Colonic mucosa (tissue), 4 donors: ENCODE measurements at places on chromosomes 4 and X. TPM values are rescaled to one million over a fixed set of nuclear protein-coding genes. Genes with fewer than 3 reads are reported as not detected.
A peak's percentile ranks its signal among the peaks of the same experiment; 100 is the strongest.

GRIA3 gene
- 0.17 TPM for total RNA-seq

DNA sequence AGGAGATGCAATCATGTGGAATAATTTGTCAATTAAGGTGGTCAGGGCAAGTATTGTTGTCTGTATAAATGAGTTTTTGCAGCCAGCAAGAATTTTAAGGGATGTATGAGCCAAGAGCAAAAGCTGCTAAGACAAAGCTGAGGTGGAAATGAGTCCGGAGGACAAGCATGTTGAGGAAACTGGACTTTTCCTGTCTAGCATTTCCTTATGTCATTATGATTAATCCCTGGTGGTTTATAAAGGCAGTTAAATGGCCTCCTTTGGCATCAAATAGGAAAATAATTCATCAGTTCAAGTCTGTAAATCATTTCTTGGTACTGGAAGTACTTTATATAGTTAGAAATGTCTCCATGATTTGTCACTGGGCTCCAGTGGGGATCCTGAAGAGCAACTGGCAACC lies 61.6 kb upstream of the TEX13A start:
- no peak overlapping the region for H3K27ac ChIP-seq
- H3K4me1 ChIP-seq, result no peaks in the 10 kb centered on the region
- no peaks in the 10 kb centered on the region for H3K27me3 ChIP-seq
- DNase-seq, result no peak
- no peaks in the 10 kb centered on the region for H3K36me3 ChIP-seq

DNA sequence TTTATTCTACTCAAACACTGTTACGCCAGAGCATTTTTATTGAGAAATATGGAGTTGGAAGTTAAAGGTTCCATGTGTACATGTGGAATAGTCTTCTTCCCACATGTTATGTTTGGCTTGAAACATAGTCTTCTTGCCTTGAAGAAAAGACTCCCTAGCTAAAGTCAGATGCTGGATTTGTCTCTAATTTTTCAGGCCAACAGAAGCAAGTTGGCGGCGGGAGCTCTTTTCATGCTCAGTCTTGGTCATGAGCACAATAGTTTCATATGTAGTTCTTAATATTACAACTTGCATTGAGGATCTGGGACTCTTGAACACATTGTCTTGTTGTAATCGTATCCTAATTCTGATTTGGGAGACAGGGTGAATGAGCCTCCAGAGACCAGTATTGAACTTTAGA lies 19.4 kb downstream of the SEPTIN11 start:
- no peak overlapping the region for H3K27ac ChIP-seq
- H3K36me3 ChIP-seq, result no peaks in the 10 kb centered on the region
- no peak for DNase-seq
- no peaks in the 10 kb centered on the region for H3K27me3 ChIP-seq
- H3K4me3 ChIP-seq, result no peak overlapping the region

DNA sequence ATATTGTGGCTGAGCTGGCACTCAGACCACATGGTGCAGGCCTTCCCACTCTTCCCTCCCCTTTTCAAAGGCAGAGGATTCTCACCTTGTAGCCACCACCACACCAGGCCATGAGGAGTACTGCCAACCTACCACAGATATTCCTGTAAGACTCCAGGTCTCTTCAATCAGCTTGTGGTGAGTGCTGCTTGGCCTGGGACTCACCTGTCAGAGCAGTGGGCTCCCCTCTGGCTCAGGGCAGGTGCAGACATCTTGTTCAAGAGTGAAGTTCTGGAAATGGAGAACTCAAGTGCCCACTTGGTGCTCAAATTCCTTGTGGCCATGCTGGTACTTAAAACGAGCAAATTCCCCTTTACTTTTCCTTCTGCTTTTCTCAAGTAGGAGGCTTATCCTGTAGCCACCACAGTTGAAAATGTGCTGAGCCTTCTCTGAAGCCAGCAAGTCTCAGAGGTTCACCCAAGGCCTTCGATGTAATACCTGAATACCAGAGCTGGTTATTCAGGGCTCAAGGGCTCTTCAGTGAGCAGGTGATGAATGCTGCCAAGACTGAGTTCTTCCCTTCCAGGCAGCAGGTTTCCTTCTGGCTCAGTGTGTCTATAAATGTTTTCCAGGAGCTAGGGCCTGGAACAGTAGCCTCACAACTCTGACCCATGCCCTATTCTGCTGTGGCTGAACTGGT lies 212.9 kb downstream of the TEX13C start:
- no peaks in the 10 kb centered on the region for H3K27me3 ChIP-seq
- no peaks in the 10 kb centered on the region for H3K4me1 ChIP-seq
- no peak overlapping the region for H3K27ac ChIP-seq

DNA sequence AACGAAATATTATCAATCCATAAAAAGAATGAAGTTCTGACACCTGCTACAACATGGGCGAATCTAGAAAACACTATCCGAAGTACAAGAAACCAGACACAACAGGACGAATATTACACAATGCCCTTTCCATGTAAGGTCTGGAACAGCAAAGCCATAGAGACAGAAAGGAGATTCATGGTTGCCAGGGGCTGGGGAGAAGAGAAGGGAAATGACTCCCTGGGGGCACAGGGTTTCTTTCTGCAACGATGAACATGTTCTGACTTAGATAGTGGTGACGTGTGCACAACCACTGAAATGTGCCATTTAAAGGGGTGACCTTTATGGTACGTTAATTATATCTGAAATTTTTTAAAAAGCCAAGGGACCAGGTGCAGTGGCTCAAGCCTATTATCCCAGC lies 28.3 kb downstream of the GPR143 start:
- no peaks in the 10 kb centered on the region for H3K27me3 ChIP-seq
- no peak overlapping the region for H3K27ac ChIP-seq
- no peaks in the 10 kb centered on the region for H3K36me3 ChIP-seq
- no peak for DNase-seq
- H3K4me3 ChIP-seq, result no peak overlapping the region
- H3K4me1 ChIP-seq, result no peaks in the 10 kb centered on the region

DNA sequence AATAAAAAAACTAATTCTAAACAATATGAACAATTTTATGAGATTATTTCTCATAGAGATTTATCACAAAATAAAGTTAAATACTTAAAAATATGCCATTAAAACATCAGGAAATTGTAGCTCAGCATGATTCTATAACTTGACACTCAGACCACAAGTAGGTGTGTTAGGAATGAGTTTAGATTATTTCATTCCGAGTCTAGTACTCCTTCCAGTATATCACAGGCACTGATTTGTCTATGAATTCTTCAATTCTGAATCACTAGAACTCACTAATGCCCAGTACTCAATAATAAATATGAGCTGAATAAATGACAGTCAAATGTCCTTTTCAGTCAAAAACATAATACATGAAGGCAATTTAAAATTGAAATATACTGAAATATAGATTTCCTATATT lies 22.2 kb downstream of the BOD1L1 start:
- DNase-seq, result no peak
- peaks cover 5% of the 10 kb centered on the region for H3K36me3 ChIP-seq

DNA sequence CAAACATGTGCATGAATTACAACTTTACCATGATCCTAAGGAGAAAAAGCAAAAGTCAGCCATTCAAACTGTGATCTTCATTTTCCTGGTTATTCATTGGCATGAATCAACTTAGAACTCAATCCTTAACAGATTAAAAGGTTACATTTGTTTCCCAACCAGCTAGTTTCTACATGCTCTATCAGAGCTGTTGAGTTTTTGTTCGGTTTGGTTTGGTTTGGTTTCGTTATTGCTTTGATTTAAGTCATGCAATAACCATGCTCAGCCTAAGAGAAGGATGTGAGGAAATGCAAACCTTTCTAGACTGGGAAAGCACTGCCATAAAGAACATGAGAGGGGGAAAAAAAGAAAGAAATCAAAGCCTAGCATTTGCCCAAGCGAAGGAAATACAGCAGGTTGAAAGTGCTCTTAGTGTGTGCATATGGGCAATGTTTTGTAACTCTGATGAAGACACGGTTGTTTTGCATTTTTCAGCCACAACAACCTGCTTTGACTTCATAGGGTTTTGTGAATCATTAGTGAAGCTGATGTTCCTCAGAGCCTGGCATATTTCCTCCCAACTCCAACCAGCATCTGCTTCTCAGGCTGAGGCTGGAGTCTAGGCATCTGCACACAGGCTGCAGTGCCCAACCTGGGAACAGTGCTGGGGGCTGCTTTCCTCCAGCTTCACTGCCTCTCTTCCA lies 234.3 kb downstream of the ZNF674 start:
- H3K4me3 ChIP-seq, result no peak overlapping the region
- H3K27ac ChIP-seq, result no peak overlapping the region
- no peaks in the 10 kb centered on the region for H3K4me1 ChIP-seq
- DNase-seq, result no peak

- no peaks in the 10 kb centered on the region for H3K36me3 ChIP-seq
- no peaks in the 10 kb centered on the region for H3K4me1 ChIP-seq
- H3K27ac ChIP-seq, result no peak overlapping the region
- no peak for DNase-seq
Measured at GRCh38 chrX:20500171-20500865, 233.6 kb upstream of the RPS6KA3 start.

GRCh38 chr4:175480404-175480803 lies 331.7 kb downstream of the GPM6A start:
- no peaks in the 10 kb centered on the region for H3K27me3 ChIP-seq
- no peak overlapping the region for H3K4me3 ChIP-seq
- H3K27ac ChIP-seq, result no peak overlapping the region

GRCh38 chr4:31788676-31789075 lies 1068.5 kb downstream of the PCDH7 start:
- H3K4me1 ChIP-seq, result no peaks in the 10 kb centered on the region
- no peak overlapping the region for H3K4me3 ChIP-seq
- no peaks in the 10 kb centered on the region for H3K36me3 ChIP-seq

- no peak overlapping the region for H3K4me3 ChIP-seq
- no peaks in the 10 kb centered on the region for H3K36me3 ChIP-seq
- H3K27ac ChIP-seq, result no peak overlapping the region
- peak; percentile 49 for DNase-seq
Measured at GRCh38 chrX:2507904-2508627, 7.3 kb upstream of the DHRSX start.

- no peak overlapping the region for H3K4me3 ChIP-seq
- no peak overlapping the region for H3K27ac ChIP-seq
- H3K4me1 ChIP-seq, result peaks cover 5% of the 10 kb centered on the region
Measured at GRCh38 chr4:153112041-153112441, 92.2 kb upstream of the TRIM2 start.

GRCh38 chr4:176830971-176831370 lies 38.2 kb upstream of the VEGFC start:
- no peak overlapping the region for H3K27ac ChIP-seq
- H3K4me3 ChIP-seq, result no peak overlapping the region
- H3K4me1 ChIP-seq, result no peaks in the 10 kb centered on the region
- no peaks in the 10 kb centered on the region for H3K27me3 ChIP-seq
- no peak for DNase-seq
